ENCODE measurements at places on chromosomes 13 and 19.

DNA sequence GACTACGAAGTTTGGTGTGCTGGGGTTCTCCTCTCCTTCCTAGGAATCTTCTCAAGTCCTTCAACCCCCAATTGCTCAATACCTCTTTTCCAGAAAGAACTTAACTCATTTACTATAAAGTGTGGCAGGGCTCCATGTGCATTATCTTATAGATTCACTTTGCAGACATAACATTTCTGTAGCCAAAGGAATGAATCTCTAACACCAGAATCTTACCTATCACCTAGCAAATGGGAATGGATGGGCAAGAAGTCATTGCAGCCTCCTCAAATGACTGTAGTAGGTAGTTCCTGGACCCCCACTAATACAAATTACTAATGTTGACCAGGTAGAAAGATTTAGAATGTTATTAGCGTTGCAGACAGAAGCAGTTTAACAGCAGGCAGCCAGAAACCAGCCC lies 5.7 kb upstream of the CACNA1A start:
- ATAC-seq: no peak

- no peak for ATAC-seq
Measured at GRCh38 chr13:109700176-109700575, 86.2 kb downstream of the IRS2 start.

DNA sequence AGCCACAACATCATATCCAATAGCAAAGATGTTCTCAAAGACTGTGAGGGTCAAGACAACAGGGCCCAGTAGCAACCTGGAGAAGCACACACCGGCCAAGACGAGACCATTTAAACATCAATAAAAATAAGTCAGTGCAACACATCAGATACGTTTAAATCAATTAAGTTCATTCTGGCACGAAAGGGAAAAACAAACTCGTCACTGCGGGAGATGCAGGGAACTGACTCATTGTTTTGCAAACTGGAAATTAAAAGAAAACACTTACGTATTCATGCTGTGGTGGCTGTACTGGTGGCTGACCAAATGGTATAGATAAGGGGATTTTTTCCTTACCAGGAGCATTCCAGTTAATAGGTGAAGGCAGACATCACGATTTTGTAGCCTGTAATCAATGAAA lies 26.3 kb upstream of the SLC15A1 start:
- no peak for ATAC-seq

GRCh38 chr19:54179921-54180461 lies 7.0 kb upstream of the TMC4 start:
- no peak for ATAC-seq

DNA sequence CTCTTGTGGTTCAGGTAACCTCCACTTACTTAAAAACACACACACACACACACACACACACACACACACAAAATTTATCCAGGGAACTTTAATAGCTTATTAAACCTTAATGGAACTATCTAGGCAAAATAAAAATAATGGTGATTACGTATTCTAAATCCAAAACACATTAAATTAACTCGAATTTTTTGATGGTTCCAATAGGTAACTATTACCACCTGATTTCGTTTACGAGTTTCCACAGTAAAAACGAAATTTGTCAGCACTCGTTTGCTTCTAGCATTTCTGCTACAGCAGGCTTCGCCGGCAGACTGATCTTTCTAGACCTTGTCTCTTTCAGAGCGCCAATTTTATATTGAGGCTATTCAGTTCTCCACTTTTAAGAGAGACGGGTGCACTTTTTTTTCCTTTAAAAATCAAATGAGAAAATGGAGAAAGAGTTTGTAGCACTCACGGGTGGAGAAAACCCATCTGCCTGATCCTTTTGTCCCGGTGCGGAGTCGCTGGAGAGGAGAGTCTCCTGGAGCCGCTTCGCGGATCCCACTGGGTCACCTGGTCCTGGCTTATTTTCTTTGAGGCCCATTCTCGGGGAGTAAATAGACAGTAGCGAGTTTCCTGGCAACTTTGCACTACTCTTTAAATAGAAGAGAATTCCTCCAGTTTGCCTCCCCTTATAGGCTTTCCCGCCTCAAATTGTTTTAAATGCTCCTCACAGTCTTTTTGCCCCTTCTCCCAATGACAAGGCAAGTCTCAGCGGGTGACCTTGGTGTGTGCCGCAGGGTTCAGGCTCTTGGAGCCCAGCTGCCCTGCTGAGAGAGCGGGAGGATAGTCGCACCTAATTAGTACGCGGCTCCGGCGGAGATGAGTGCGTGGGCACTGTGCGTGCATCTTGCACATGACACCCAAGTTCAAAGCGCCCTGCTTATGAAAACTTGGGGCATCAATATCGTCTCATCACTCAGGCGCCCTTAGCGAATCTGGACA lies 117.0 kb downstream of the KCNRG start:
- ATAC-seq: no peak

- no peak for ATAC-seq
Measured at GRCh38 chr13:19742643-19743042, 40.1 kb downstream of the PSPC1 start.

GRCh38 chr13:62704875-62705274 lies 1289.2 kb upstream of the PCDH20 start:
- no peak for ATAC-seq

GRCh38 chr19:51719251-51719988 lies 4.4 kb downstream of the HAS1 start:
- no peak for ATAC-seq

GRCh38 chr19:19078801-19079200 lies 15.0 kb downstream of the SLC25A42 start:
- ATAC-seq: no peak

GRCh38 chr19:45636275-45636674 lies 2.9 kb downstream of the EML2 start:
- ATAC-seq: no peak

- no peak for ATAC-seq
Measured at GRCh38 chr19:52613299-52613906, 24.8 kb downstream of the ZNF83 start.

DNA sequence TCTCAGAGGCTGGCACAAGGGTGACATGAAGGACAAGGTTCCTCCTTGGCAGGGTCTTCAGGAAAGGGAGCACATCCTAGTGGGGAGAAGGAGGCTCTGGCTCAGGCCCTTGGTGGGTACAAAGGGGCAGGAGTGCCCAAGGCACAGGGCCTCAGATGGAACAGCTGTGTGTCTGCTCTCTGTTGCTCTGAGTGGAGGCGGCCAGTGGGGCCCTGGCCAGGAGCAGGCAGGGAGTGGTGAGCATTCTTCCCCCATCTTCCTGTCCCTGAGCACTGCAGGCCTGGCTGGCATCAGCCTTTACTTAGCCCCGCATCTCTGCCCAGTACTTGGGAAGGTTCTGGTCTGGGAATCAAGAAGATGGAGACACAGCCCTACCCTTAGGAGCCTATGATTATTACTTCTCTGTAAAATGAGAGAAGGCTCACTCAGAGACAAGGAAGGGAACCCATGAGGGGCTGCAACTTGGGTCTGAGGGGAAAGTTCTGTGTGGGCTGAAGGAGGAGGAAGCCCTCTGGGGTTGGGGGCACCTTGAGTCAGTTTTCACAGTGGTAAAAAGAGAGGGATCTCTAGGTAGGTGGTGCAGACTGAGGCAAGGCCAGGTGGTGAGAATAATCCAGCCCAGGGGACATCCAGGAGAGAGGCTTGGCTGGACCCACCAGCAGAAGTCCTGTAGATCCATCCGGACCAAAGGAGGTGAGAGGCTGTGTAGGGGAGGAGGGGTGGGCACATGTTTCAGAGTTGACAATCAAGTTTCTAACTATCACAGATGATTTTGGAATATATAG lies 173.5 kb downstream of the TSHZ3 start:
- ATAC-seq: no peak

DNA sequence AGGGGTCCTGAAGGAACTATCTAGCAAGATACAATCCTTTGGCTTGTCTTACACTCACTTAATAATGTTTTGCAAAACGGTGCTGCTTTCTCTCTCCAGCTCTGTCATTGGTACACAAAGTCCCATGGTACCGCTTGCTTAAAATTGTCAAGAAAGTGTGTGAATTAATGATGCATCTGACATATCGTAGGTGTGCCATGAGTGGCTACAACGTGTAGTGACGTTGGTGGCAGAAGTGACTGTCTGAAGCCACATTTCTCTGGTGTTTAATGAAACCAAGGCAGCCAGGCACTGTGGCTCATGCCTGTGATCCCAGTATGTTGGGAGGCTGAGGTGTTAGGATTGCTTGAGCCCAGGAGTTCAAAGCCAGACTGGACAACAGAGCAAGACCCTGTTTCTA lies 2.6 kb downstream of the HSH2D start:
- no peak for ATAC-seq

DNA sequence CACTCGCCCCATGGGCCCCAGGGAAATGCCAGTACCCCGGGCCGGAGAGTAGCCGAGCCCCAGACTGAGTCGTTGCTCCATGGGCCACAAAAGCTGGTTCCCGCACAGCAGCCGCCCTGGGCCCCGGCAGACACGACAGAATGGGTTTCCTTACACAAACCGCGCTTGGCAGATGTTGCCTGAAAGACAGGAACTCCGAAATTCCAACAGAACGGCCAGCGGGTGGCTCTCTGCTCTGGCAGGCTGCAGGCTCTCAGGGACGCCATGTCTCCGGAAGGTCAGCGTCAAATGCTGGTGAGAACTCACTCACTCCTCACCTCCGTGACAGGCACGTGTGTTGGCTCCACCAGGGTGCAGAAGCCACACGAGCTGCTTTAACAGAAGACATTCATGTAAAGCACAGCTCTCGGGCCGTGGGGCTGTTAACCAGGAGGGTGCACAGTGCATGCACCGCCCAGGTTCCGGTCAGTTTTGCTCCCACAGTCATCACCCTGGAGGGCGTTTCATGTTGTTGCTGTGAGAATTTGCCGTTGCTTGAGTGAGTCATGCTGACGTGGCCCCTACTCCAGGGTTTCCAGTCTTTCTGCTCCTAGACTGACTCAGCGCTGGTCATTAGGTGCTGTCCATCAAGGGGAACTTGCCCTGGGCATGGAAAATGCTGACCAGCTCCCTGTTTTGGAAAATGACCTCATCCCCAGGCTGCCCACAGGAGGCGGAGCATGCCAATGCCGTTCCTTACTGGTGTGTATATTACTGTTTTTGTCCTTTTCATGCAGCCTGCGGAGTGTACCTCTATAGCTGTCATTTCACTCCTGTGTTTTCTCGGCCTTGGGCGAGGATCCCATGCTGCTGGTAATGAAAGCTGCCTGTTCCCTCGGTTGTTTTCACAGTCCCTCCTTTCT lies 44.8 kb downstream of the ANKRD10 start:
- peak; percentile 85 for ATAC-seq

GRCh38 chr19:6765738-6766356 lies 1.4 kb downstream of the SH2D3A start:
- no peak for ATAC-seq

All from activated T-helper 17 cell treated with anti-CD3 and anti-CD28 coated beads, Interleukin-2, amount 50 U/mL, for 72 hours (primary cell).